ENCODE measurements at places on chromosomes 1 and 21.

- no peak for DNase-seq
These were observed 67.3 kb upstream of the KCNJ6 start for GRCh38 chr21:37983336-37984095.

DNA sequence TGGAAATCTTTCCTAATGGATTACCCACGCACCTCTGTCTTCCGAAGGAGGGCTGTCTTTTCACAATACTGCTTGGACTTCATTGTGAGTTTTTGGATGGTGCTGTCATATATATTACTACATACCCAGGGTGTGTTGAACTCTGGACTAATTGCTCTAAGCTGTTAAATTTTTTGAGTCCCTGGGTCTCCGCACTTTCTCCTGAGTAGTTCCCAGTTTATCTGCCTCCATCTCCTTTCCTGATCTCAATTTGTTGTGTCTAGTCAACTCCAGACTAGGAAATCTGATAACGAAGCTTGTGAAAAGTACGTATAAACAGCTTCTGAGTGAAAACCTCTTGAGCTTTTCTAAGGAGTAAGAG is 211.1 kb downstream of the ROR1 start:
- no peak for DNase-seq

DNA sequence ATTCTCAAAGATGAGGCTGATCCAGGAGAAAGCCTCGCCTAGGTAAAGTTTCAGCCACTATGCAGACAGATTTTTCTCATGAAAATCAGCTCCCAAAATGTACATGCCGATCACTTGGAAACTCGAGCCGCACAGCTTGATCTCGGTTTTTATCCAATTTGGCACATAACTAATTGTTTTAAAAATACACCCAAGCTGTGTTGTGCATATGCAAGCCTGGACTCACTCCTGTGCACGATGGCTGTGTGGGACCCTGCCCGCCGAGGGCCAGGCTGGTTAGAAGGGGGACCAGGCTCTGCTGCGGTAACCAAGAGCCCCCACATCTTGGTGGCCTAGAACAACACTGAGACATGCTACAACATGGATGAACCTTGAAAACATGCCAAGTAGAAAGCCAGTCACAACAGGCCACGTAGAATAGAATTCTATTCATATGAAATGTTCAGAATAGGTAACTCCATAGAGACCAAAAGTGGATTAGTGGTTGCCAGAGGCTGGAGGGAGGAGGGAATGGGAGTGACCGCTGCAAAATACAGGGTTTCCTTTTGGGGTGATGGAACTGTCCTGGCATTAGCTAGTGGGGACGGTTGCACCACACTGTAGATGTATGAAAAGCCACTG is 16.1 kb upstream of the LDLRAP1 start:
- DNase-seq, result no peak

GRCh38 chr1:151803164-151803563 is 2.1 kb downstream of the LINGO4 start:
- DNase-seq, result no peak

DNA sequence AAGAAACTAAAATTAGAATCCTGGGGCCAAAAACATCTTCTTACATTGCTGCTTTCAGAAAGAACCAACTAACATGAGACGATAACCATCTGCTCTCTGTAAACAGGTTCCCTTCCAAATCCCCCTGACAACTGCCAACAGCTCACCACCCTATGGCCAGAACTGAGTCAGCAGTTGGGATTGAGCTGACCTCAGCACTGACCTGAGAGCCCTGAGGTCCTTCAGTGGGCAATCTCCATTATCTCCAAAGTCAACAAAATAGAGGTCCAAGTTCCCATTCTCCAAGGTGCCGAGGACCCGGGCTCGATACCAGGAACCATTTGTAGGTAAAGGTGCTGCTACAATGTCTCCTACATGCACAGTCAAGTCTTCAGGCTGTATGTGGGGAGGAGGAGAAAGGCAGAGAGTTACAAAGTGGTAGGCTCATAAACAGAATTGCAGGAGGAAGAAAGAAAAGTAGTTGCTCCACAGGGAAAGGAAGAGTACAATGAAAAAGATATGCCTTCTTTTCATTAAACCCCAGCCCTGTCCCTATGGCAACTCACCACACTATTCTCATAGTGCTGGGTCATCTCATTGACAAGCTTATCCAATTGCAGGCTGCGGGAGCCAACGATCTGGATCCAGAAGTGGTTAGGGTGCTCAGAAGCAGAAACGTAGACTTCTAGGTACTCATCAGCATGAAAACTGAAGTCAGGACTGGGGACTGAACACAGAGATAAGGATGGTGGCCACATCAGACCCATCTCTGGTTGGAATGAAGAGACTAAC is 12.8 kb upstream of the MRPL9 start:
- DNase-seq, result no peak

DNA sequence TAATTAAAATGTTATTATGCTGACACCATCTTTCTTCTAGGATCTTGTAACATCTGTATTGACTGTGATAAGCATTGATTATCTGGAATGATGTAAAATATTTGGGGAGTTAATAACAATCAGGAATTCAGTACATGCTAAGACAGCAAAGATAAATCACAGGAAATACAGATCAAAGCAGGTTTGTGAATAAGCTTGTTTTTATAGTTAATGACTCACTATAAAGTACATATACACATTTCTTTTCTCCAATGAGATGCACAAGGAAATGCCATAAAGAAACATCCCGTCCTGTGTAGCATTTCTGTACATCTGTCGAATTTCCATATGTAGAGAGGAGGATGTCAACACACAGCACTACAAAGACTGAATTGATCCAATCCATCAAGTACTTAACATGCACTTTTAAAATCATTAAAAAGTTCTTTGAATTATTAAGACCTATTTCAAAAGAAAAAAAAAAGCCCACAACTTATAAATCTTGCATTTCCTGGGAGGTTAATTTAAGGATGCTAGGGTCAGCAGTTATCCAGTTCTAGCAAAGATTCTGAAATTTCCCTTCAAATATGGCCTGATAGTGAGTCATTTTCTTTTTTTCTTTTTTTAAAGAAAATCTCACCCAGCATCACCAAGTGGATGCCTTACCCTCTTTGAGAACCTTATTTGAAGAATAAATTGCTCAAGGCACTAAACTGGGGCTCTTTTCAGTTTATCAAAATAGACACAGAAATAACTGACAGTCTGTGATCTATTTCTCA is 243.2 kb upstream of the NR5A2 start:
- no peak for DNase-seq

DNA sequence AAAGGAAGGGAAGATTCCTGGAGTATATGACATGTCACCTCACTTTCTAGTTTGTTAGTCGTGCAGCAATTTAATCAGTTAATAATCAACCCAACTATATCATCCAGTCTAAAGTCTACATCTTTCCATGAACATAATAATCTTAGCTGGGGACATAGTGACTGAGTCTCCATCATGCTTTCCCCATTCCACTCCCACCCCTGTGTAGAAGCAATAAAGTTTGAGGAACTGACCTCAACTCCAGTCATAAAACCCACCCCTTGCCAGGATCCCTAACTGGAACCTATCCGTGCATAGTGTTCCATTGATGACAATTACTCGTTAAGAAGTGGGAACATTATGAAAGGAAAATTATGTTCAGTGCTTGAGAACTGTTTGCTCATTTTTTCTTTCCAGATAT is 48.9 kb upstream of the MROH9 start:
- DNase-seq, result no peak

DNA sequence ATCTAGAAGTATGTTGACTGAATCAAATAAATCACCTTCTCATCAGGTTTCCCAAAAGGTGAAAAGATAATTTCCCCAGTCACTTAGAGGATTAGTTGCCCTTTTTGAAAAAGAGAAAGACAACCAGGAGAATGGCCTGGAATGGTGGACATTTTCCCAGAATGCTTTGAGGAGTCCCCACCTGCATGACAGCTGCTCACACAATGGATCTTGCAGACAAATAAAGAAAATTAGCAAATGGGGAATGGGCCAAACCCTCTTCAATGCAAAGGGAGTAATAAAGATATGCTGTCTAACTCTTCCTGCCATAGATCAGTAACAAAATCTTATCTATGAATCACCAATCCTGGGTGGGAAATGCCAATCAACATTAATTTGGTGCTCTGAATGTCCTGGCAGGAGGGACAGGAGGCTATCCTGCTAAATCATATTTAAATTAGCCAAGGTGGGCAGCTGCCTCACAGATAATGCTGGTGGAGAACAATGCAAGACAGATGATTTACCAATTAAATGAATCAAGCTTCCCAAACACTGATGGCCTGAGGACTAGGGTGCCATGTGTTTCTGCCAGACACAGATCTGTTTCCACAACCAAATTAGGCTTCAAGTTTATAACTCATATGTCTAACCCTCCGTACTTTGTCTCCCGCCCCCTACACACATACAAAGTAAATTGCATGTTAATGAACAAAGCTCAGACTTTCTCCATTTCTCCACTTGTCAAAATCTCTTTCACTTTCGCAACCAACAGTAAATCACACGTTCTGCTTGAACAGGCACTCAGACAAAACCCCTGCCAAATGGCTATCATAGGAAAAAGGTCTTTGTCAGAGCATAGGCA is 488.0 kb upstream of the PLXNA2 start:
- DNase-seq, result no peak

GRCh38 chr1:114173680-114174079 is 20.0 kb upstream of the SYT6 start:
- DNase-seq, result no peak

DNA sequence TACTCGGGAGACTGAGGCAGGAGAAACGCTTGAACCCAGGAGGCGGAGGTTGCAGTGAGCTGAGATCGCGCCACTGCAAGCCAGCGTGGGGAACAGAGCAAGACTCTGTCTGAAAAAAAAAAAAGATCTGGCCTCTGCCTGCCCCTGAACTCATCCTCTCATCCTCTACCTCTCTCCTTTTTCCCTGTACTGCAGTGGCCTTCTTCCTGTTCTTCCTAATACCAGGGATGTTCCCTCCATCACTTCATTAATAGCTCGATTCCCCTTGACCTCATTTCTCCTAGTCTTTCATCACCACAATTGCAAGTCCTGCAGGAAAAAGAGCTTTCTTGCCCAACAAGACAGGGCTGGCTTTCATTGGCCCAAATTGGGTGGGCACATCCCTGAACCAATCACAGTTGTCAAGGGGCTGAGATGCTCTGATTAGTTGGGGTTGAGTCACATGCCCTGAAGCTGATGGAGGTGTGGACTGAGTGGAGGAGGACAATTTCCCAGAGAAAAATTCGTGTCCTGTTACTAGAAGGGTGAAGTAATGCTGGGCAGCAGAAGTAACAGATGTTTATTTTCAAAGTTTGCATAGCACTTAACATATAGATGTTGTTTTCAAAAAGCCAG is 86.8 kb upstream of the PUM1 start:
- DNase-seq, result no peak

GRCh38 chr1:187790724-187791123 is 962.0 kb downstream of the PLA2G4A start:
- DNase-seq, result no peak

GRCh38 chr1:171740356-171740863 is 1.5 kb downstream of the VAMP4 start:
- no peak for DNase-seq

DNA sequence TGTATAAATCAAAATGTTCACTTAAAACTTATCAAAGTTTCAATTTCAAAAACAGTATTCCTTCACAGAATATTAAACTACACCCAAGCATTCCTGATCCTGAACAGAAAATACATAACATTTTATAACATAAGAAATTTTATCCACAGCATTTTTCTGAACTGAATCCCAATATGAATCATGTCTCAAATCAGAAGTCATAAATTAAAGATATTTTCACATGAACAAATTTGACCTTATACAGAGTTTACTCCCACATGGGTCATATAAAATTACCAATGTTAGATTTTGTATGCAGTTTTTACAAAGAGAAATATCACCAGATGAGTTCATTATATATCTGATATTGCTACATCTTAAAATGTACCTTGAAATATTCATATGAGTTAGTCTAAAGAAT is 48.6 kb upstream of the ASPM start:
- DNase-seq, result no peak

DNA sequence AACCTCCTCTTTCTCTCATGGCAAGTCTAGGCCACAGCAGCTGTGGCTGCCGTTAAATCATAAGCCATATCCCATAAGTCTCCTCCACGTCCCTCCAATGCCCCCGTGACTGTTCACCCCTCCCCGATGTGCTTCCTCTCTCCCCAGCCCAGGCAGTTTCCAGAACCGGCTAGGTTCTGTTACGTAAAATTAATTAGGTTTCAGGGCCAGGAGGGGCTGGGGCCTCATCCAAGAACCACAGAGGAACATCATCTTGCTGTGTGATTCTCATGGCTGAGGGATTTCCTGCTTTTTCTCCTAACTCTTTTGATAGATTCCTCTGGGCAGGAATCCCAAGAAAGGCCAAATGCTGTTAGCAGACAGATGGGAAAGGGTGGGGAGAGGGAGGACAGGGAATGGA is 141.8 kb upstream of the AJAP1 start:
- DNase-seq, result no peak

DNA sequence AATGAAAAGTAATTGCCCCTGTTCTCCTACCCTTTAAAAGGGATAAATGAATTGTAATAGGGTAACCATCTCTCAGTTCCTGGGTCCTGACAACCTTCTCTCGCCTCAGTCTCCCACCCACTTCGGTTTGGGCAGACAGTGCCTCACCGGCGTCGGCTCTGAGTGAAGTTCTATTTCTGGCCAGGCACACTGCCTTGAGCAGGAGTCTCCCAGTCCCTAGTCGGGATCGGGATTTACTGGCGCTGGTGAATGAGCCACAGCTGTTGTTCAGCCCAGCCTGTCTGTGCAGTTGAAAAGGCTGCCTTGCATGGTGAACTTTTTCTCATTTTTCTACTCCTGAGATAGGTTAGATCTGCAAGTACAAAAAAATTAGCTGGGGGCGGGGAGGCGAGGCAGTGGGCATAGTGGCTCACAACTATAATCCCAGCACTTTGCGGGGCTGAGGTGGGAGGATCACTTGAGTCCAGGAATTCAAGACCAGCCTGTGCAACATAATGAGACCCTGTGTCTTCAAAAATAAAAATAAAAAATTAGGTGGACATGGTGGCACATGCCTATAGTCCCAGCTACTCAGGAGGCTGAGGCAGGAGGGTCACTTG is 7.4 kb downstream of the PLEKHM2 start:
- no peak for DNase-seq

DNA sequence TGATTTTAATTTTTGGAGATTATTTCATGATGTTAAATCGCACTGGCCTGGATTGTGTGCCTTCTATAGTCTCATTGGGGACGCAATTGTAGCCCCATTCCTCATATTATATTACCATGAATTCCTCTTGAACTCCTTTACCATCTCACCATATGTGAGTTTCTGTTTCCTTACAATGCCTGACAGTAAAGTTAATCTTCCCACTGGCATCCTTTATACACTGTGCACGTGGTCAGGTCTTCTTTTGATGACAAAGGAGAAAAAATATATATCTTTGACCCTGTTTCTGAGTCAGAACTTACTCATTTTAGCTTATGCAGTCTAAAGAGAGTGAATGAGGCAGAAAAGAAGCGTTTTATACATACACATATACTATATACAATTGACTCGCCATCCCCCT is 774 bp upstream of the ABL2 start:
- no peak for DNase-seq

DNA sequence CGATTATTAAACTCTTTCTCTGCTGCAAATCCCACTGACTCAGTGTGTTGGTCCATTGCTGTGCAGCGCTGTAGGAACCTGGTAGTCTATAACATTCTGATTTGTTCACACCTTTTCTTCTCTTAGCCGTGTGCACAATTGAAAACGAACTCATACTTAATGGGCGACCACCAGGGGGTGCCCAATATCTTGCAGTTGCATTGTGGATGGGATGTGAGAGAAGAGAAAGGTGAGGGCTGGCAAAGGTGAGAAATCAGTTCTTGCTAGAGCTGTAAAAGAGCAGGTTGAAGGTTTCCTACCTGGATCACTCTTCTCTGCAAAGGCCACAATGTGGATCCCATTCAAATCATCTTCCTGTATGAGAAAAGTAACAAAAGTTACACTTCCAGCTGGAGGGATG is 51.0 kb downstream of the CASQ2 start:
- DNase-seq, result no peak

GRCh38 chr1:218779341-218780100 is 394.2 kb upstream of the LYPLAL1 start:
- DNase-seq, result no peak
